Placental pericyte (primary cell): ENCODE measurements at places on chromosomes 2 and 18. TPM values are rescaled to one million over a fixed set of nuclear protein-coding genes. Genes with fewer than 3 reads are reported as not detected.

The CIB4 gene
- not detected in 2 replicates for total RNA-seq

The MAB21L4 gene
- not detected in 2 replicates for total RNA-seq

The ZNF385B gene
- total RNA-seq: not detected in 2 replicates

The SLC9A2 gene
- not detected in 2 replicates for total RNA-seq

The AQP12A gene
- not detected in 2 replicates for total RNA-seq

The MROH2A gene
- total RNA-seq: not detected in 2 replicates

The LYPD1 gene
- 5.5 and 108 TPM in 2 replicates for total RNA-seq

The GLI2 gene
- 14.0 and 23.3 TPM in 2 replicates for total RNA-seq

The PRSS56 gene
- total RNA-seq: not detected in 2 replicates

The PFN4 gene
- total RNA-seq: 0.29 and 0.88 TPM in 2 replicates

The FAM228A gene
- 0.14 and 1.5 TPM in 2 replicates for total RNA-seq

The SNORC gene
- total RNA-seq: 2.0 and 2.2 TPM in 2 replicates

The REG3G gene
- not detected in 2 replicates for total RNA-seq

The RNF181 gene
- 147 and 289 TPM in 2 replicates for total RNA-seq

The CRYBA2 gene
- total RNA-seq: not detected in 2 replicates

The AMMECR1L gene
- 21.3 and 21.9 TPM in 2 replicates for total RNA-seq

The CD8B gene
- total RNA-seq: not detected in 2 replicates

The MEP1B gene
- not detected in 2 replicates for total RNA-seq

The ORMDL1 gene
- 31.3 and 48.2 TPM in 2 replicates for total RNA-seq

The GALNT3 gene
- total RNA-seq: 4.6 and 11.7 TPM in 2 replicates

The TNFAIP6 gene
- total RNA-seq: 38.1 and 44.2 TPM in 2 replicates

The SDC1 gene
- total RNA-seq: 7.9 and 91.5 TPM in 2 replicates

The SERPINB5 gene
- 0.14 TPM in 1 of 2 replicates, not detected in the other for total RNA-seq

The ACVR1C gene
- 0.29 TPM in 1 of 2 replicates, not detected in the other for total RNA-seq

The LIPG gene
- 38.1 and 59.4 TPM in 2 replicates for total RNA-seq

The MAP2 gene
- total RNA-seq: 0.44 and 0.72 TPM in 2 replicates

The SH3BP4 gene
- total RNA-seq: 61.3 and 125 TPM in 2 replicates

The PRKCE gene
- total RNA-seq: 21.9 and 35.0 TPM in 2 replicates

The ABCB11 gene
- total RNA-seq: not detected in 2 replicates

The IL36B gene
- 0.14 TPM in 1 of 2 replicates, not detected in the other for total RNA-seq

The PSMA8 gene
- total RNA-seq: not detected in 2 replicates

The NTSR2 gene
- total RNA-seq: not detected in 2 replicates

The NCKAP5 gene
- total RNA-seq: 6.3 and 21.6 TPM in 2 replicates

The TEKT4 gene
- total RNA-seq: not detected in 2 replicates

The SCYGR4 gene
- not detected in 2 replicates for total RNA-seq

The CD8B2 gene
- total RNA-seq: not detected in 2 replicates

The STEAP3 gene
- 58.3 and 74.0 TPM in 2 replicates for total RNA-seq

The CSRNP3 gene
- total RNA-seq: under 0.01 and 0.43 TPM in 2 replicates

The UGT1A8 gene
- total RNA-seq: not detected in 2 replicates

The RIOK3 gene
- 77.9 and 163 TPM in 2 replicates for total RNA-seq

The KHK gene
- 0.22 and 1.3 TPM in 2 replicates for total RNA-seq

The DES gene
- total RNA-seq: 0.29 and 7.2 TPM in 2 replicates

The STRN gene
- 14.9 and 16.8 TPM in 2 replicates for total RNA-seq

The NEU2 gene
- not detected in 2 replicates for total RNA-seq

The UGT1A6 gene
- not detected in 2 replicates for total RNA-seq

The MYO1B gene
- 102 and 143 TPM in 2 replicates for total RNA-seq

The NPPC gene
- 0.86 TPM in 1 of 2 replicates, not detected in the other for total RNA-seq

The HRH4 gene
- total RNA-seq: under 0.01 and 0.14 TPM in 2 replicates

The TIMM21 gene
- 13.6 and 37.2 TPM in 2 replicates for total RNA-seq

The TMEM214 gene
- total RNA-seq: 74.2 and 98.0 TPM in 2 replicates

The UGT1A10 gene
- total RNA-seq: 0.22 TPM in 1 of 2 replicates, not detected in the other
